ENCODE measurements at places on chromosomes 4 and X.

- no peak for DNase-seq
These were observed 35.4 kb downstream of the JADE1 start for GRCh38 chr4:128844931-128845330.

GRCh38 chr4:112908511-112908910 lies 140.9 kb upstream of the ANK2 start:
- no peak for DNase-seq

GRCh38 chrX:131677655-131678628 lies 134.1 kb downstream of the OR13H1 start:
- no peak for DNase-seq

DNA sequence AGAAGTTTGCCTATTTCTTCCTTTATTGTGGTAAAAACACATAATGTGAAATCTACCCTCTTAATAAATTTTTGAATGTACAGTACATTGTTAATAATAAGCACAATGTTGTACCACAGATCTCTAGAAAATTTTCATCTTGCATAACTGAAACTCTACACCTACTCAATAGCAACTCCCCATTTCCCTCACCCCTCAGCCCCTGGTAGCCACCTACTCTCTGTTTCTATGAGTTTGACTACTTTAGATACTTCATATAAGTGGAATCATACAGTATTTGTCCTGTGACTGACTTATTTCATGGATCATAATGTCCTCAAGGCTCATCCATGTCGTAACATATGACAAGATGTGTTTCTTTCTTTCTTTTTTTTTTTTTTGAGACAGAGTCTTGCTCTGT lies 446.4 kb downstream of the RPA4 start:
- DNase-seq = no peak

All from GM04503 (cell line).